ENCODE measurements at places on chromosomes 4 and X.

DNA sequence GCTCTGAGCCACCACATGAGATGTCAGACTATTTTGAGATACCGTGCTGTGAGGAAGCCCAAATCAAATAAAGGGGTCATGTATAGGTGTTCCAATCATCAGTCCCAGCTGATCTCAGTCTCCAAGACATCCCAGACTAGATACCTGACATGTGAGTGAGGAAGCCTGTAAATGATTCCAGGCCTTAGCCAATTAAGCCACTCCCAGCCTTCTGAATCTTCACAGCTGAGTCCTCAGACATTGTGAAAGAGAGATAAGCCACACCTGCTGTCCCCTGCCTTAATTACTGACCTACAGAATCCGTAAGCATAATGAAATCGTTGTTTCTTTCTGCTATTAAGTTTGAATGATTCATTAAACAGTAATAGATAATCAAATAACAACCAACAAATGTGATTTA lies 671.4 kb downstream of the ZNF674 start:
- no peak for DNase-seq

GRCh38 chr4:48340276-48340964 lies 909 bp upstream of the SLAIN2 start:
- DNase-seq, result no peak

GRCh38 chr4:76028350-76028765 lies 5.1 kb upstream of the CXCL10 start:
- no peak for DNase-seq

GRCh38 chrX:140971099-140971795 lies 31.1 kb upstream of the SPANXB1 start:
- DNase-seq, result no peak

- no peak for DNase-seq
These were observed 610.7 kb upstream of the CPXCR1 start for GRCh38 chrX:88136328-88136727.

GRCh38 chr4:142959173-142959572 lies 113.1 kb upstream of the INPP4B start:
- DNase-seq, result no peak

GRCh38 chrX:115400960-115401359 lies 111.4 kb downstream of the LUZP4 start:
- DNase-seq, result no peak

DNA sequence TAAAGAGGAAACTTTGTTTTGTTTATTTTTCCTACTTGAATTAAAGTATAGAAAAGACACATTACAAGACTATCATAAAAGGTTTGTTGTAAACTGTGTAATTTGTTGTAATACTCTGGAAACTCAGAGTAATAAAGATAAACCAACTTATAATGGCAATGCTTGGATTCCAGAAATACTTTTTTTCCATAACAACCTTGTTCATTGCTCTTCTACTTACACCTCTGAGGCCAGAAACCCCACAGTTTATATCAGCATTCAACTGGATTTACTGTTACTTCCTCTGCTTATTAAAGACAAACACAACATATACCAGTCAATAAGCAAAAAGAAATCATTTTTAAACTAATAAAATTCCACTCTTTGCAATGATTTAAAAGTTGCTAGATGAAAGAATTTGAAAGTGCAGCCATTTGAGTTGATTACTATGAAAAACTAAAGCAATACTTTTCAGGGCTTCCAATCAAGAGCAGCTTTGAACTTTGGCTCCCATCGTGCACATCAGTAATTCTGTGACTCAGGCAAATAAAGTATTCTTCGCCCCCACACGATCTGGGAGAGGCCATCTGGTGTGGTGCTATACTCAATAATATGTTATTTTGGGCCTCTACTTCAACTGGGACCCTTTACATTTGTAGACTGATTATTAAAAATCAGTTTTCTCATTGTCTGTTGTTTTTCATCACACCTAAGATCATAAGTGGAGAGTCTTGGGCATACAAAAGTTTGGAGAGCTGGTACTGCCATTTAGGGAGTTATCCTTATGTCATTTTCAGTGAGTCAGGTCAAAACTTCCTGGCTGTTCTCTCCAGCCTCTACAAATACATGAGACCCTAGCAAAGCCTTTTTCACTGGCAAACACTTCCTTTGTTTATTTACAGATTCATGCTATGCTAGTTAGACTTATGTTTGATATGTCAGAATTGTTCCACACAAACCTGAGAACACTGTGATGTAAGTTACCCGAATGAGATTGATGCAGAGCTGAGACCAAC lies 20.5 kb downstream of the DDIT4L start:
- no peak for DNase-seq

GRCh38 chr4:163415668-163416067 lies 57.9 kb downstream of the TKTL2 start:
- no peak for DNase-seq

GRCh38 chr4:53355930-53356521 lies 9.8 kb downstream of the SCFD2 start:
- no peak for DNase-seq

DNA sequence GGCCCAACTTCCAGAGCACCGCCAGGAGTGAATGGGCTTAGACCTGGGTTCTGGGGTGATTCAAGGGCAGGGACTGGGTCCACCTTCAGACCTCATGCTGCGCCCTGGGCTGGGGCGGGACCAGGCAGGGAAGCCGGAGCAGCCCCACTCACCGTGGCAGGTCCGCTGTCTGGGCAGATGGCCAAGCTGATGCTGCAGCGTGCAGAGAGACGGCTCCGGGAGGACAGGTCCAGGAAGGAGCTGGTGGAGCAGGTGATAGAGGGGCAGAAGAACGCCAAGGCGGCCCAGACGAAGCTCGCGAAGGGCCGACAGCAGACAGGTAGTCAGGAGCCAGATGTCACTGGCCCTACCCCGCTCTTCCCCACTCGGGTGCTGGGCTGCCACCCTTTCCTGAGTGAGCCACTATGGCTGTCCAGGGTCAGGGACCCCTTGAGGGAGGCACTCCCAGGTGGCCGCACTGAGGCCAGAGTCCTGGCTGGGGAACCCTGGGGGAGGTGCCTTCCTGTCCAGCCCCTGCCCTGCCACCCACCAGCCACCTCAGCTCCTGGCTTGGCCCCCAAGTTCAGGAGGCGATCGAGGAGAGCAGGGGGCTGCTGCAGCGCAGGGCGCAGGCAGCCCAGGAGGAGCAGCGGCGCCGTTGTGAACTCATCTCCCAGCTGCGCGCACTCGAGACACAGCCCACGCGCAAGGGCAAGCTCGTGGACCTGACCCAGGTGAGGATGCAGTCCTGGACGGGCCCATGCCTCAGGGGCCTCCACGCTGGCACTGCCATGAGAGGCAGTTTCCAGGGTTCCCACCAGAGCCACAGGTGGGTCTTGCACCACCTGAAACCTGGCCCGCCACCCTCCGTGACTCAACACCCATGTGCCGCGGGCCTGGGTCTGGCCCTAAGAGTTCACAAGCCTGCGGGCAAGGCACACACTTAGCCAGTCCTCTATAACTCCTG lies 10.1 kb upstream of the RNF4 start:
- DNase-seq, result no peak

- DNase-seq, result no peak
These were observed 9.5 kb downstream of the NAF1 start for GRCh38 chr4:163157157-163157556.

DNA sequence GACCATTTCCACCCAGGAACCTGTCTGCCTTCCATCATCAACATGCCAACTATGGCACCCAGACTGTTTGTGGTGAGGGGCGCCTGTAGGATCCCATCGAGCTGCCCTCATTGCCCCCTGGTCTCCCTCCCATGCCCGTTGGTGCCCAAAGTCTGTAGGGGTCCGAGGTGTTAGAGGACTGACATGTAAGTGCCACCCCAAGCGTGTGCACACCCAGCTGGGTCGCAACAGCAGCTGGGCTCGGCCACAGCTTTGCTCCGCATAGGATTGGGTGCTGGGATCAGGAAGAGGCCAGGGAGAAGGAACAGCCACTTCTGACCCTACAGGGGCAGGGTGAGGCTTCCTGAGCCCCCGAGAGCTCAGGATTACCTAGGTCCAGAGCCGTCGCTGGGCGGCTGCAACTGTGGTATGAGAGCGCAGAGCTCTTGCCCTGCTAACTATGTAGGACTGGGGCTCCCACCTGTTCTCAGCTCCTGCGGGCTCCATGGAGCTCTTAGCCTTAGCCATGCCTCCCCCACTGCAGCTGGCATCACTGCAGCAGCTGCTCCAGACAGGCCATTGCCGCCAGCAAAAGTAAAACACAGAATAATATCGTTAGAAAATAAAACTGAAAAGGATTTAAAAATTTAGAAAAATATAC lies 1160.3 kb downstream of the FSTL5 start:
- no peak for DNase-seq

Measured in NCI-H187 treated with DMSO at 0.1 percent for 48 hours (cell line).